ENCODE measurements at places on chromosomes 16 and 17. TPM values are rescaled to one million over a fixed set of nuclear protein-coding genes. Genes with fewer than 3 reads are reported as not detected.
A peak's percentile ranks its signal among the peaks of the same experiment; 100 is the strongest.

ENO3 gene
- 8.6 TPM for total RNA-seq

RNF112 gene
- total RNA-seq: 1.6 TPM

CDR2L gene
- 21.8 TPM for total RNA-seq

KCNG4 gene
- total RNA-seq: not detected

NPIPA3 gene
- total RNA-seq: 3.2 TPM

GRCh38 chr16:8816967-8817655 lies 19.5 kb downstream of the PMM2 start:
- H3K4me1 ChIP-seq: peaks cover 4% of the 10 kb centered on the region
- H3K4me3 ChIP-seq: no peak overlapping the region
- H3K36me3 ChIP-seq: peaks cover 72% of the 10 kb centered on the region
- no peak for DNase-seq
- no peak overlapping the region for H3K27ac ChIP-seq
- H3K27me3 ChIP-seq: no peaks in the 10 kb centered on the region

DNA sequence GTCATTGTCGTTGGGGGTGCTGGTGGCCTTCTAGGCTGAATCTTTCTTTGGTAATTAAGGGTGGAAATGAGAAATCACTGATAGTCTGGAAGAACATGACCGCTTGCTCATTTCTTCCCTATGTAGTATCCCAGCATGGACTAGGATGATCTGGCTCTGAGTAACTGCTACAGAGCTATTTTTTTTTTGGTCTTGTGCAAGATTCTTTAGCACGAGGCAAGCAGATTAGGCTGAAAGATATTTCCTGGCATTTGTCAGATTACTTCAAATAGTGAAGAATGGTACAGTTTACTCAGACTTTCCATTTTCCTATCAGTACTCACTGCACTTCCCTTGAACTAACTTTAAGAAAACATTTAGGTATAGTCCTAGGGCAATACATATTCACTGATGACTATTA lies 89.0 kb downstream of the SYCE1L start:
- H3K4me3 ChIP-seq: no peak overlapping the region
- H3K4me1 ChIP-seq: no peaks in the 10 kb centered on the region
- H3K27me3 ChIP-seq: no peaks in the 10 kb centered on the region

- no peak for DNase-seq
- H3K27me3 ChIP-seq: no peaks in the 10 kb centered on the region
- H3K4me3 ChIP-seq: no peak overlapping the region
- H3K27ac ChIP-seq: no peak overlapping the region
- no peaks in the 10 kb centered on the region for H3K4me1 ChIP-seq
These were observed 639.1 kb downstream of the MAF start for GRCh38 chr16:78961464-78961863.

- H3K27me3 ChIP-seq: no peaks in the 10 kb centered on the region
- peak overlapping the region; percentile 92 for H3K27ac ChIP-seq
- DNase-seq: no peak
- peaks cover 25% of the 10 kb centered on the region for H3K4me1 ChIP-seq
These were observed 1.3 kb upstream of the RAB11FIP3 start for GRCh38 chr16:424033-424622.

GRCh38 chr17:39104046-39104445 lies 47.4 kb downstream of the PLXDC1 start:
- H3K4me1 ChIP-seq: peaks cover 7% of the 10 kb centered on the region
- no peaks in the 10 kb centered on the region for H3K27me3 ChIP-seq
- H3K36me3 ChIP-seq: no peaks in the 10 kb centered on the region
- H3K27ac ChIP-seq: no peak overlapping the region

- no peak overlapping the region for H3K4me3 ChIP-seq
- H3K27ac ChIP-seq: no peak overlapping the region
- H3K27me3 ChIP-seq: no peaks in the 10 kb centered on the region
- no peaks in the 10 kb centered on the region for H3K4me1 ChIP-seq
- peak; percentile 63 for DNase-seq
These were observed 43.5 kb downstream of the NT5M start for GRCh38 chr17:17346428-17347233.

- H3K4me1 ChIP-seq: peaks cover 9% of the 10 kb centered on the region
- H3K4me3 ChIP-seq: no peak overlapping the region
- no peaks in the 10 kb centered on the region for H3K36me3 ChIP-seq
- no peak overlapping the region for H3K27ac ChIP-seq
- DNase-seq: no peak
These were observed 19.7 kb upstream of the TEX2 start for GRCh38 chr17:64282753-64283080.

- no peaks in the 10 kb centered on the region for H3K36me3 ChIP-seq
- peaks cover 11% of the 10 kb centered on the region for H3K4me1 ChIP-seq
- no peak overlapping the region for H3K27ac ChIP-seq
- no peak overlapping the region for H3K4me3 ChIP-seq
These were observed 117.2 kb upstream of the METRNL start for GRCh38 chr17:82962163-82962720.

GRCh38 chr17:76562734-76563148 lies 22.9 kb downstream of the PRCD start:
- no peak overlapping the region for H3K4me3 ChIP-seq
- no peak overlapping the region for H3K27ac ChIP-seq
- no peaks in the 10 kb centered on the region for H3K27me3 ChIP-seq
- no peak for DNase-seq

- no peak for DNase-seq
- no peaks in the 10 kb centered on the region for H3K36me3 ChIP-seq
- H3K27ac ChIP-seq: peak overlapping the region; percentile 67
- H3K4me3 ChIP-seq: no peak overlapping the region
- peaks cover 36% of the 10 kb centered on the region for H3K4me1 ChIP-seq
- H3K27me3 ChIP-seq: no peaks in the 10 kb centered on the region
These were observed 256.0 kb upstream of the CACNG5 start for GRCh38 chr17:66578781-66579489.

DNA sequence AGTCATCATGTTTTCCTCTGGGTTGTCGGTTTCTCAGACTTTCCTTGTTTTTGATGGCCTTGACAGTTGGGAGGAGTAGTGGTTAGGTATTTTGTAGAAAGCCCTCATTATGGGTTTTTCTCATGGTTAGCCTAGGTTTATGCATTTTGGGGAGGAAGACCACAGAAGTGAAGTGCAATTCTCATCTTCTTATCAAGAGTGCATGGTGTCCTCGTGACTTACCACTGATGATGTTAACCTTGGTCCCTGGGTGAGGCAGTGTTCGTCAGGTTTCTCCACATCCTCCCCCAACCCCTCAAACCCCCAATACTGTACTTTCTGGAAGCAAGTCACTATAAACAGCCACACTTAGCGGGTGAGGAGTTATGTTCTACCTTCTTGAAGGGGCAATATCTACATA lies 42.3 kb downstream of the BPTF start:
- no peak for DNase-seq
- H3K4me3 ChIP-seq: no peak overlapping the region
- peaks cover 14% of the 10 kb centered on the region for H3K36me3 ChIP-seq

DNA sequence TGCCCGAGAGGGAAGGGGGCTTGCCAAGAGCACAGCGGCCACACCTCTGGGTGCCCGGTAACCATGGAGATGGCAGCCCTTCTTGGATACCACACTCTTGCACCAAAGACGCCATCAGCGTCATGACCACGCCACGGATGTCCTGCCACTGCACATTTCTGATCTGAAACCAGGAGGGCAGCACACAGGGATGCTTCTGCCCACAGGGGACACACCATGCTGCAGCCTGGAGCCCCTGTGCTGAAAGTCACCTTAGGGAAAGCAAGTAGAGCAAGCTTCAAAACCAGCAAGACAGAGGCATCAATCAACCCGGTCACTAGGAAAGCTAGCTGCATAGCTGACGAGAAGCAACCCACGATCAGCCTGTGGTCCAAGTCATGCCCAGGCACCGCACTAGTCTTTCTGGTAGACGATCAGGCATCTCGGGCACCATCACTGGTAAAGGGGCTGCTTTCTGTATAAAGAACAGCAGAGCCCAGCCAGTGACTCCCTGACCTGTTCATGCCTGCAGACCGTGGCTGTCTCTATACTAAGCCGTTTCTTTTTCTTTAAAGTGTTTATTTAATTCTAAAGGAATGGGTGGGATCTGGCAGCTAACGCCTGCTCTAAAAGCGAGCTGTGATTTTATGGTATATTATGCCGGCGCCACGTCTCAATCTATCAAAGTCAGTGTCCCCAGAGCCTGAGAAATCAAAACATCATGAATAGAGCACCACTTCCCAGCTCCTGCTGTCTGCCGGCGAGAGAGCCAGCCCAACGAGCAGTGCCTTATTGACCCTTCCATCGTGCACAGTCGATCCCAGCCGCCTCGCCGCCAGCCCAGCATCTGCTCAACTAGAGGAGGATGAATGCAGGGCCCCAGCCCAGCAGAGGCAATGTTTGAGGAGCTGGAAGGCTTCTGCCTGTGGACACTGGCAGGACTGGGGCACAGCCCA lies 244.7 kb downstream of the RBFOX3 start:
- no peak overlapping the region for H3K27ac ChIP-seq
- no peak overlapping the region for H3K4me3 ChIP-seq
- no peak for DNase-seq
- H3K27me3 ChIP-seq: peaks cover 25% of the 10 kb centered on the region
- H3K4me1 ChIP-seq: no peaks in the 10 kb centered on the region

DNA sequence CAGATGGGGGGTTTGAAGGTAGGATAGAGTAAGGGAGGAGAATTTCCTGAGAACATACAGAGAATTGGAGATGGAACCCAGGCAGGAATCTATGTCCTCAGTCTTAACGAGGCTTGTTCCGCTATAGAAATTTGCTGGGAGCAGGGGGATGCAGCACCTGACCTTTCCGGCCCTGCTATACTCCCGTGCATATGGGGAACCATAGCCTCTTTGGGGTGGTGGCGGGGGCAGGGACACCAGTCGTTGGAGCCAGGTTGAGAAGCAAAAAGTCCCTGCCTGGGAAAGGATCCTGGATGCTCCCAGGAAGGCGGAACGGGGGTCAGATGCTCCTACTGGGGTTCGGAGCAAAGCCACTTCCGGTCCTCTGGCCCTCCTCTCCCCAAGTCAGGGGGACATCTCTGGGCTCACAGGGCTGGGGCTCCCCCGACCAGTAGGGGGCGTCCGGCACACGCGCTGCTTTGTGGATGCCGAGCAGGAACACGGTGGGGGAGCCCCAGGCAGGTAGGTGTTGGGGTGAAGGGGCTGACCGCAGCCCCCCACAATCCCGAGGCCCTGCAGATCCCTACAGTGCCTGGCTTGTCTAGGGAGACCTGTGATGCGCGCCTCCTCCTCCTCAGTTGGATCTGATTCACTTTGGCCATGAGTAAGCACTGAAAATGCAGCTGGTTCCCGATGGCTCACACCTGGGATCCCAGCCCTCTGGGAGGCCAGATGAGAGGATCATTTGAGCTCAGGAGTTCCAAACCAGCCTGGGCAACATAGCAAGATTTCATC lies 15.5 kb upstream of the TFAP4 start:
- H3K4me3 ChIP-seq: no peak overlapping the region
- no peaks in the 10 kb centered on the region for H3K36me3 ChIP-seq
- peak; percentile 90 for DNase-seq
- no peak overlapping the region for H3K27ac ChIP-seq
- no peaks in the 10 kb centered on the region for H3K27me3 ChIP-seq

- no peak overlapping the region for H3K4me3 ChIP-seq
- no peaks in the 10 kb centered on the region for H3K27me3 ChIP-seq
- H3K4me1 ChIP-seq: peaks cover 18% of the 10 kb centered on the region
- peak overlapping the region; percentile 42 for H3K27ac ChIP-seq
- no peaks in the 10 kb centered on the region for H3K36me3 ChIP-seq
- DNase-seq: no peak
These were observed 27.3 kb upstream of the ALKBH5 start for GRCh38 chr17:18156171-18156975.

DNA sequence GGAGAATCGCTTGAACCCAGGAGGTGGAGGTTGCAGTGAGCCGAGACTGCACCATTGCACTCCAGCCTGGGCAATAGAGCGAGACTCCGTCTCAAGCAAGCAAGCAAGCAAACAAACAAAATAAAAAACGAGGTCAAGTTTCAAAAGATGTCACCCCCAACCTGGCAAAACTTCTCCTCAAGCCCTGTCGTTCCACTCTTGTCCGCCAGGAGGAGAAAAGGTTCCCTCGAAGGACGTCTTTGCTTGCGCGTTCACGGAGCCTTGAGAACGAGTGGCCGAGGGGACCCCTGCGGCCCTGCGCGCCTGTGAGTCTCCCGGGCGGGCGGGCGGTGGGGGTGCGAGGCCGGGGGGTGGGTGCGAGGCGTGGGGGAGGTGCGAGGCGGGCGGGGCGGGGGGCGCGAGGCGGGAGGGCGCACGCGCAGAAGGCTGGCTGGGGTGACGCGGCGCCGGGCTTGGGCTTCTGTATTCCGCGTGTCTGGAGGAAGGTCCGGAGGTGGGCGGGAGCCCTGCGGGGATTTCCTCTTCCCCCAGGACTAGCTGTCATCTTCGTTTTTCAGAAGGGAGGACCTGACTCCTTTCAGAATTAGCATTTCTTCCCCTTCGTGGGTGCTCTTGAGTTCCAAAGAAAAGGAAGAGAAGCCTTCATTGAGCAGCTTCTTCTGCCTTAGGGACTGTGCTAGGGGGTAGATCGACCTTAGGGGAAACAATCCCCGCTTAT lies 3.7 kb downstream of the SLC52A1 start:
- peak; percentile 92 for DNase-seq
- no peaks in the 10 kb centered on the region for H3K27me3 ChIP-seq
- peak overlapping the region; percentile 47 for H3K4me3 ChIP-seq
- H3K4me1 ChIP-seq: peaks cover 9% of the 10 kb centered on the region
- H3K27ac ChIP-seq: peak overlapping the region; percentile 37
- H3K36me3 ChIP-seq: no peaks in the 10 kb centered on the region

- H3K27ac ChIP-seq: peak overlapping the region; percentile 74
- no peaks in the 10 kb centered on the region for H3K27me3 ChIP-seq
- no peaks in the 10 kb centered on the region for H3K36me3 ChIP-seq
- DNase-seq: no peak
- no peak overlapping the region for H3K4me3 ChIP-seq
- H3K4me1 ChIP-seq: no peaks in the 10 kb centered on the region
These were observed 57.6 kb downstream of the CDRT4 start for GRCh38 chr17:15409721-15410250.

DNA sequence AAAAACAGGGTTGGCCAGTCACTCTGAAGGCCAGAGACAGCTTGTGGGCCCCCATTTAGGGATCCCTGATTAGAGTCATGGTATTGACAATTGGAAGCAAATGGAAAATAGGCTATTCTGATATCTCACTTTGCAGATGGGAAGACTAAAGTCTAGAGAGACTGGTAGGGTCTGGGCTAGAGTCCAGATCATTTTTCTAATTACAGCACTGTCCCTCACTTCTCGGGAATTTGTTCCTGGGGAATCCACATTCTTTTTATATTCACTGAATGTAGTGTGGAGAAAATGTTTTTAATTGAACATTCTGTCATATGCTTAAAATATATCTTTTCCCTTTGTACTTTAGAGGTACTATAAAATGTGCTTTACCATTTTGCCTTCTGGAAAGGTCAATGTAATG lies 1.1 kb downstream of the KATNIP start:
- H3K27me3 ChIP-seq: no peaks in the 10 kb centered on the region
- peak overlapping the region; percentile 78 for H3K4me3 ChIP-seq
- DNase-seq: no peak
- peaks cover 27% of the 10 kb centered on the region for H3K4me1 ChIP-seq
